SW480 (cell line): ENCODE measurements at places on chromosomes 7 and 10.
A peak's percentile ranks its signal among the peaks of the same experiment; 100 is the strongest.

GRCh38 chr10:79224263-79224949 lies 122.9 kb upstream of the PPIF start:
- no peak for DNase-seq

DNA sequence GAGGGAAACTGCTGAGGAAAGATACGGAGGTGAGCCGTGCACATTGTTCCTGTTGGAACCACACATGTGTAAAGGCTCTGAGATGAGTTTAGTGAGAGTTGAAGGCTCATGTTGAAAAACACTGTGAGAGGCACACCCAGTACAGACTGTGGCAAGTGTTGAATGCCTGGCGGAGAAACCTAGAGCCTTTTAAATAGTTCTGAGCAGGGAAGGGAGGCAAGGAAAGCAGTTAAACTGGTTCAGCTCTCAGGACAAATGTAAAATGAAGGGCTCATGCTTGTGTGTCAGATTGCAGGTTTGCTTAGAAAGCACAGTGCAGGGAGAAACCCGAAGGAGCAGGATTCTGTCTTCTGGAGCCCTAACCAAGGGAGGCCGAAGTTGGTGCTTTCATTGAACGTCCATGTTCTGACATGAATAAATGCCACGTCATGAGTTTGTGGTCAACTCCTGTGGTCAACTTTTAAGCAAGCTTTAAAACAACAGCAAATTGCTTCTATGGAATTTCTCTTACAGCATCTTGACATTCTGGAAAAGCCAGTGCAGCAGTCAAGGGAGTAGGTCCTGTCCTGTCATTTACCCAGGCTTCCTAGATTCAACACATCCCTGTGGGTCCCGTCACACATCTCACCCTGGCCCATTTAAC lies 650.9 kb upstream of the GALNT17 start:
- peak; percentile 23 for DNase-seq

DNA sequence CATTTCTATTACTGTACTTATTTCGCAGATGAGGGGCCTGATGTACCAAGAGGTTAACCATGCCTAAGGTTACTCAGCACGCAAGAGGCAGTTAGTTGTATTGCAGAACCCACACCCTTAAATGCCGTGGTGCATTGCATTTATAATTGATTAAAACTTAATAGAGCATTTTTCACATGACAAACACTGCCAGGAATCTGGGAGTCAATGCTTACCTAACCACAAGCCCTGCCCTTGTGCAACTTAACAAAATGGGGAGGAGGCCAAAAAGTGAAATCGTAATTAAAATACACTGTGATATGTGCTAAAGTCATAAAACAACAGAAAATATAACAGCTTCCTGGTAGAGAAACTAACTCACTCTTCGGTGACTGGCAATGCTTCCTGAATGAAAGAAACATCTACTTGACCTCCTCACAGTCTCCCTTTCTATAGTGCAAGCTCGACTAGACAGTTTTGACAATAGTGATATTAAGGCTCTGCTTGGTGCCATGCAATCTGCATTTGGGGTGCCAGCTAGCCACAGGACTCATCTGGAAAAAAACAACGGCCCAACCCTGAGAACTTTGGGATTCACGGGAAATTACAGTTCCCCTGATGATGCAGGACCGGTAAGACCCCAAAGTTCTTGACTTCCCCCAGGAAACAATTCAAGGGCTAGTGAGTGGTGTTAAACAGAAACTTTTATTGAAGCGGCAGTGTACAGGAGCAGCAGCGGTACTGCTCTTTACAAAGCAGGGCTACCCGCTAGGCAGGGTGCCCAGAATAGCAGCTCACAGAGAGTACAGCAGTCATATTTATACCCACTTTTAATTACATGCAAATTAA lies 612.4 kb downstream of the TNS3 start:
- no peak for DNase-seq

GRCh38 chr7:4612939-4613841 lies 68.9 kb upstream of the FOXK1 start:
- DNase-seq, result peak; percentile 63

DNA sequence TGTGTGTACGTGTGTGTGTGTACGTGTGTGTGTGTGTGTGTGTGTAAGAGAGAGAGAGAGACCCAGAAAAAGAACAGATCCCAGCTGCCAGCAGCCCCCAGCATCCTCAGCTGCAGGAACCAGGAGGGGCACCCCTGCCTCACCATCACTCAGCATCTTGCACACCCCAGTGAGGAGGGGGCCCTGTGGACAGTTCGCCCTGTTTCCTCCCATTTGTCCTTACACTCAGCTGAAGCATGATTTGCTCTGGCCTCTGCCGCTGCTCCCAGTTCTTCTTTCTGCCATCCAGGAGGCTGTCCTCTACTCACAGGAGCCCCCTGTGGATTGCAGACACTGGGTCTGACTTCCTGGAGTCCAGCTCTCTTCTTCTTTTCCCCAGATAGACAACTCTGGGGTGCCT lies 9.7 kb downstream of the GPR26 start:
- no peak for DNase-seq

DNA sequence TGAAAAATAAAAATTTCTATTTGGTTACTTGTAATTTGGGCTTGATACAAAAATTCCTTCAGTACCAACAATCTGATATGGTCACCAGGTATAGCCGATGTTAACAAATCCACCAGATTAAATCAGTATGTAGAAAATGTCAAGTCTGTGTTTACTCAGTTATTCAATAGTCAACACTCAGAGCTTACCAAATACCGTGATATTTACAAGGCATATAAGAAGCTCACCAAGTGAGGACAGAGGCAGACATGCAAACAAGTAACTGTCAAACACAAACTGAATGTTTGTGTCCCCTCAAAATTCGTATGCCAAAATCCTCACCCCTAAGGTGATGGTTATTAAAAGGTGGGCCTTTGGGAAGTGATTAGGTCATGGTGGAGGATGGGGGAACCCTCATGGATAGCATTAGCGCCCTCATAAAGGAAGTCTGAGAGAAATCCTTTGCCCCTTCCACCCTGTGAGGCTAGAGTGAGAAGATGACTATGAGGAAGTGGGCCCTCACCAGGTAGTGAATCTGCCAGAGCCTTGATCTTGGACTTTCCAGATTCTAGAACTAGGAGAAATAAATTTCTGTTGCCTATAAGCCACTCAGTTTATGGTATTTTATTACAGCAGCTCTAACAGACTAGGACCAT lies 63.1 kb downstream of the TES start:
- no peak for DNase-seq

DNA sequence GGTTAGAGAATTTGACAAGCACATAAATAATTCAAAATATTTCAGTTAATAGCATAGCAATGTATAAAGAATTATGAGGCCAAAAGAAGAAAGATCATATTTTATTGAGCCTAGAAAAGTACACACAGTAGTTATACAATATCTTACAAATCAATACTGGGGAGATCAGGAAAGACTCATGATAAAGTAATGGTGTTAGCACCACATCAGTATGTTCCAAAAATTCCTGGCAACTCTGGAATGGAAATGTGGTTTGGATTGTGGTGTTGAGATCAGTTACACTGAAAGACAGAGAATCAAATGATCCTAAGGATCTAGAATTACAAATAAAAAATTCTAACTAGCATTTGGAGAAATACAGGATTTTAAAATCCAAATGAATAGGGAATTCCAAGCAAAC lies 420.5 kb upstream of the CNTNAP2 start:
- DNase-seq, result no peak

- no peak for DNase-seq
Observed at GRCh38 chr7:24870766-24871165, 109.2 kb downstream of the OSBPL3 start.

DNA sequence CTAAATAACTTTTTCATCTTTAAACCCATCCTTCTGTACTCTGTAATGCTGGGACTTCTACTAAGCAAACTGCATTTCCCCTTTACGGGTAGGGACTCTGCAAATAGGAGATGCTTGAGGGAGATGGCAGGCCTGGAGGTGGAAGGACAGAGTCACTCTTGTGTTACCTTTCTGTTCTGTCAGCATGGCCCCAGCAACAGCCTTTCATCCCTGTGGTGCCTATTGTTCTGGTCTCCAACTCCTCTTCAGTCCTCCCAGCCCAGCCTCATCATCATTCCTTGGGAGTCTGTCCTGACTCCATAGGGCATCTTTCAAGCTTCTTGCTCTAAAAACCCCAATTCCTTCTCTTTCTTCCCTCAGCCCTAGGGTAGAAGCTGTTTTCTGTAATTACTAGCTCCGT lies 230.0 kb downstream of the SNX13 start:
- no peak for DNase-seq

- DNase-seq, result no peak
Observed at GRCh38 chr10:71513540-71513853, 116.8 kb downstream of the CDH23 start.

GRCh38 chr7:42012786-42013360 lies 224.1 kb downstream of the GLI3 start:
- DNase-seq, result no peak

- DNase-seq, result no peak
Observed at GRCh38 chr10:118590334-118590733, 5.1 kb downstream of the PRLHR start.

DNA sequence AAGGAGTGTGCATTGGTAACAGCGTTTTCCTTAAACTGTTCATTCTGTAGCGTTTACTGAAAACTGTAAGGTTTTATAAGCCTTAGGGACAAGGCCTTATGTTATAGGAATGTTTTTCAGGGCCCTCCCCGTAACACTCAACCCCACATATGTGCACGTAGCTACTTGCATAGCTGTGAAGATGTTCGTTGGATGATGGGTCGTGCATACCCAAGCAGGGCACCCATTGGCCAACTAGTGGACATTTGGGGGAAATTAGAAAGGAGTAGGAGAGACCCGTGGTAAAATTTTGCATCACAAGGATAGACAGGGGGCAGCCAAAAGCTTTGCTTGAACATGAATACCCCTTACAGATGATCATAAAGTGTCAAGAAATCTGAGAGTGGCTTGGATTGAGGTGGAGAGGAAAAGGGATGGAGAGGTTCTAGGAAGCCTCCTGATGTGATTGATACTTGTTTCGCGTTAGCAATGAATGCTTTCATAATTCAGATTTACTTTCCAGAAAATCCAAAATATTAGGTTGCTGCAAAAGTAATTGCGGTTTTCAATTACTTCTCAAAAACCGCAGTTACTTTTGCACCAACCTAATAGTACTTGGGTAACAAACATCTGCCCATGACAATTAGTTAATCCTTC lies 878 bp downstream of the SEC61A2 start:
- DNase-seq, result peak; percentile 73

- DNase-seq, result peak; percentile 79
Observed at GRCh38 chr7:1611708-1612241, 41.9 kb upstream of the PSMG3 start.

DNA sequence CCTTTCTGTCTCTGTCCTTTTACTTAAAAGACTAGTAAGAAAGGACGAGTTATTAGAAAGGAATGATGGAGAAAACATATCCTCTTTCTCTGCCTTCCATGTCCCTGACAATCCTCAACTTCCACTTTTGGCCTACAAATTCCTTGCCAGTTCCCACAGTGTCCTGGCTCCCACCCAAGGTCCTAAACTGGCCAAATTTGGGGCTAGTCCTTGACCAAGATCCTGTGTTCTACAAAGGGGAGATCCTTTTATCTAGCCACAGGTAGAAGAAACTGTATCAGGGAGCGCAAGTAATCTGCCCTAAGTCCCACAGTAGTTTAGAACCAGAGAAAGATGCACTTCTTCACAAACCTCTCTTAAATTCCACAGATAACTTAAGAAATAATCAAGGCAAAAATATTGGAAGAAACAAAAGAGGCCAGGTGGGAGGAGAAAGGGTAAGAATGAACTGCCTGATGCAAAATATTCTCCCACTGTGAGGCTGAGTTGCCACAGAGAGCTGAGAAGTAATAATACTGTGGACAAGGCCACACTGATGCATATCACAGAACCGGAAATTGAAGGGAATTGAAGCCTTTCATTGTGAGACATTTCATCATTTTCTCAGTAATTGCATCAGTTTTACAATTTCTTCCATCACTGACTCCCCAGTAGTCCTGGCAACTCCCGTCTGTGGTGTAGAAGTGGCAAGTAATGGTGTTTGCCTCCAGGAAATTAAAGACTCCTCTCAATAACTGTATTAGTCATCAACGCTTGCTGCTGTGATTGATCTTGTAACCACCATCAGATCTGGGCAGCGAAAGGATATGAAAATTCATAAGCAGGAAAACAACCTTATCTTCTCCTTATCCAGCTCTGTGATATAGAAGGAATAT lies 47.2 kb downstream of the DNAJC12 start:
- peak; percentile 62 for DNase-seq

GRCh38 chr10:96850825-96851224 lies 18.7 kb downstream of the LCOR start:
- no peak for DNase-seq

- no peak for DNase-seq
Observed at GRCh38 chr10:97743169-97743943, 6.4 kb downstream of the ZFYVE27 start.

GRCh38 chr7:106480161-106480579 lies 180.8 kb downstream of the CCDC71L start:
- DNase-seq, result no peak

DNA sequence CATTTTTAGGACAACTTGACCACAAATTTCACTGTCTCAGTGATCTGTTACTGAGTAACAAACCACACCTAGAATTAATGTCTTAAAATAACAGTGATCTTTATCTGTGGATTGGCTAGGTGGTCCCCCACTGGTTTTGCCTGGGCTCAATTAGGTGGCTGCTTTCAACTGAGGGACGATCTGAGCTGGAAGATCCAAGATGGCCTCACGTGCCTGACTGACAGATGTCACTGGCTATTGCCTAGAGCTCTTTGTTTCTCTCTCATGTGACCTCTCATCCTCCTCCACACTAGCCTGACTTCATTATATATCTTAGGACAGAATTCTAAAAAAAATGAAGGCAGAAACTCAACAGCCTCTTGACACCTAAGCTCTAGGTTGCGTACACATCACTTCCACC lies 59.7 kb downstream of the HACD1 start:
- no peak for DNase-seq

DNA sequence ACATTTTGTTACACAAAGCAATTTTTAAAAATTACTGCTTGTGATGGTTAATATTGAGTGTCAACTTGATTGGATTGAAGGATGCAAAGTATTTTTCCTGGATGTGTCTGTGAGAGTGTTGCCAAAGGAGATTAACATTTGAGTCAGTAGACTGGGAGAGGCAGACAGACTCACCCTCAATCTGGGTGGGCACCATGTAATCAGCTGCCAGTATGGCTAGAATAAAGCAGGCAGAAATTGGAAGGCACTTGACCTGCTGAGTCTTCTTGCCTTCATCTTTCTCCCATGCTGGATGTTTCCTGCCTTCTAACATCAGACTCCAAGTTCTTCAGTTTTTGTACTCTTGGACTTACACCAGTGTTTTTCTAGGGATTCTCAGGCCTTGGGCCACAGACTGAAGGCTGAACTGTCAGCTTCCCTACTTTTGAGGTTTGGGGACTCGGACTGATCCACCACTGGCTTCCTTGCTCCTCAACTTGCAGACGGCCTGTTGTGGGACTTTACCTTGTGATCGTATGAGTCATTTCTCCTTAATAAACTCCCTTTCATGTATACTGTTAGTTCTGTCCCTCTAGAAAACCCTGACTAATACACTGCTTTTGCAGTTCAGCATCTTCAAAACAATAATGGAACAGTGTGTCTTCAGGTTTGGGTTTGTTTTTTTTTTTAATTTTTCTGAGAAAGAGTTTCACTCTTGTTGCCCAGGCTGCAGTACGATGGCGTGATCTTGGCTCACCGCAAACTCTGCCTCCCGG lies 244.1 kb upstream of the SEMA3C start:
- peak; percentile 38 for DNase-seq
